ENCODE measurements at places on chromosomes 2 and 18.

GRCh38 chr2:32189011-32189410 lies 23.3 kb downstream of the SLC30A6 start:
- DNase-seq: no peak

DNA sequence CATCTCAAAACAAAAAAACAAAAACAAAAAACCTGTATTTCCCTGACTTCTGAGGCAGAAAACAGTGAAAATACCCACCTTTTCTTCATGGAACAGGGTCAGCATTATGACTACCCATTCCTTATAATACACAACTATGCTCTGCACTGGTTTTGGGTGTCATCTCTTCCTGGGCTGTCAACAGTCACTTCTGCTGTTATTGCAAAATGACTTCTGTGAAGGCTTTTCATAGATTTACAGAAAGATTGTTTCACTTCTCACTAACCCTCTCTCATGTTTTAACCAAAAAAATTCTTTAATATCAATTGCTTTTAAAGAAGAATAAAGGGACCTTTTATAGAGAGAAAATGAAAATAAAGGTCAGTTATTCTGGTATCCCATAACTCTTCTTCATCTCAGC lies 26.5 kb upstream of the PIK3C3 start:
- no peak for DNase-seq

GRCh38 chr2:189574793-189575475 lies 5.7 kb downstream of the SLC40A1 start:
- no peak for DNase-seq

DNA sequence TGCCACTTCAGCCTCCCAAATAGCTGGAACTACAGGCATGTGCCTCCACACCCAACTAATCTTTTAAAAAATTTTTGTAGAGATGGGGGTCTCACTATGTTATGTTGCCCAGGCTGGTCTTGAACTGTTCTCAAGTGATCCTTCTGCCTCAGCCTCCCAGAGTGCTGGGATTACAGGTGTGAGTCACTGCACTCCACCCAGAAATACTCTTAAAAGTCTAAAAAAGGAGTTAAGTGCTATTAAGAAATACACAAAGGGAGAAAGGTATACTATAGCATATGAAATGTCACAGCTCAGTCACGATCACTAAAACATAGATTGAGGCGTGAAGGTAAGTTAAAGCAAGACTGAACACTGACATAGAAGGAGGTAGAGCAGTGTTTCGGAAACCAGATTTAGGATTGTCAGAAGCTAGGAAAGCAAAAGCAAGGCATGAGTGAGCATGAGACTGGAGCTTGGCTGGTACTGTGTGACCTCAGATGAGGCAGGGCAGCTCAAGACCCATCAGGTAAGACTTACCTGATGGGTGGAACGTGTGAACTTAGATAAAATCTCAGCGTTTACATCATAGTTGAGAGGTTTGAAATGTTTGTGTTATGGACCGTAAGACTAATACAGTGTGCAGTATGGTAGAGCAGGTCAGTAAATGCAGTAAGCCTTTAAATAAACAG lies 9.2 kb downstream of the CCNYL1 start:
- DNase-seq: no peak

DNA sequence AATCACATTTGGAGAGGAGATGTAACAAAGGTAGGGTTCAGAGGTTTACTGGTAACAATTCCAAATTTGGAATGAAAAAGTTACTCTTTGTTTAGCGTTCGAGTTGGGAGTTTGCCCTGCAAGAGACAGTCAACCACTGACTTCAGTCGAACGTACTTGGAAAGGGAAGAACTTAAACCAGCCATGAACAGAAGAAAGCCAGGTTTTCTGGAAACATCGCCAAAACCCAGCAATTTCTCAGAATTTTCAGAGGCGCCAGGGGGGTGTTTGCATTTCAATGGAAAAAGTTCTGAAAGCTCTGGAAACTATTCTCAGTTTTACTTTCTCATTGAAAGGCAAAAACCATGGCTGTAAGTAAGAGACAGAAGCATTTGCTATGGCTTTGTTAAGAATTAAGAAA lies 28.5 kb upstream of the AQP4 start:
- DNase-seq: no peak

GRCh38 chr2:5093056-5093455 lies 599.1 kb upstream of the SOX11 start:
- DNase-seq: no peak

GRCh38 chr2:121776361-121776760 lies 20.9 kb downstream of the TSN start:
- DNase-seq: no peak

DNA sequence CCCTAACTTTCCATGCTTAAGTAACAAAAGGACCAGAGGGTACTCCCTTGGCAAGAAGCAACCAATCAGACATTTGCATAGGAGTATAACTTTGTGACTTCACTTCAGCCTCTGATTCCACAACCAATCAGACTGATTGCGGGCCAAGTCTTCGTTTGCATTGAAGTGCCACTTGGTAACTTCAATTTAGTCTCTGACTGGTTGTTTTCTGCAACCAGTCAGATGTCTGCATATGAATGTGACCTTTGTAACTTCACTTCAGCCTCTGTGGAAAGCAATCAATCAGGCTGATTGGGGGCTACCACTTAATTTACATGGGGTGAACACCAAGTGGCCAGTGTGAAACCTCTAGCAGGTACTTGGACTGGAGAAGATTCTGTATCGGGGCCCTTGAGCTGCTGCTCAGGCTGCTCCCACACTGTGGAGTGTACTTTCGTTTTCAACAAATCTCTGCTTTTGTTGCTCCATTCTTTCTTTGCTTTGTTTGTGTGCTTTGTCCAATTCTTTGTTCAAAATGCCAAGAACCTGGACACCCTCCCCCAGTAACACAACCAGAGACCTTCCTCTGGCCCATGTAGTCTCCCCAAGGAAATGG lies 241.5 kb downstream of the ACKR3 start:
- no peak for DNase-seq

DNA sequence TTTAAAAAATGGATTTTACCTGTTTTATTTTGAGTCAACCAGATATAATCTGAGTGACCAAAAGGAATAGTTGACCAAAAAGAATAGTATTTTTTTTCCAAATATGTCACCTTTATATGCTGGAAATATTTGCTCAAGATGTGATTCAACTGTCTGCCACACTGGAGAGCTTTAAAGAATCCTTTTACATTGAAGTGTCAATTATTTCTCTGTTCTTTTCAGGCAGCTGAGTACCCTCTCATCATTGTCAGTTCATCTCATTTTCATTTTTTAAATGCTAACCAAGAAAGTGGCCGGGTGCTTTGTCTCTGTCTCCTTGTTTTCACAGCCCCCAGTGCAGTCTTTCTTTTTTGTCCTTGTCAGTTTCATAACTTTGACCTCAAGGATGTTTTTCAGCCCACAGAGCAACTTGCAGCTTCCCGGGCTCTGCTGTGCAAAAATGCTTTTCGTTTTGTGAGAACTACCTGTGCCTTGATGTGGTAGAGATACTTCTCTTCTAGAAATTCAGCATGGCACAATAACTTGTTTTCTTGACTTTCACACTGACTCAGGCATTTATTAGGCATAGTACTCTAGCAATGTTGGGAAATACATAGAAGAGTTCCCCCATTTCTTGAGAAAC lies 23.4 kb upstream of the CERS6 start:
- no peak for DNase-seq

- no peak for DNase-seq
Measured at GRCh38 chr2:99777656-99778290, 288.0 kb upstream of the REV1 start.

DNA sequence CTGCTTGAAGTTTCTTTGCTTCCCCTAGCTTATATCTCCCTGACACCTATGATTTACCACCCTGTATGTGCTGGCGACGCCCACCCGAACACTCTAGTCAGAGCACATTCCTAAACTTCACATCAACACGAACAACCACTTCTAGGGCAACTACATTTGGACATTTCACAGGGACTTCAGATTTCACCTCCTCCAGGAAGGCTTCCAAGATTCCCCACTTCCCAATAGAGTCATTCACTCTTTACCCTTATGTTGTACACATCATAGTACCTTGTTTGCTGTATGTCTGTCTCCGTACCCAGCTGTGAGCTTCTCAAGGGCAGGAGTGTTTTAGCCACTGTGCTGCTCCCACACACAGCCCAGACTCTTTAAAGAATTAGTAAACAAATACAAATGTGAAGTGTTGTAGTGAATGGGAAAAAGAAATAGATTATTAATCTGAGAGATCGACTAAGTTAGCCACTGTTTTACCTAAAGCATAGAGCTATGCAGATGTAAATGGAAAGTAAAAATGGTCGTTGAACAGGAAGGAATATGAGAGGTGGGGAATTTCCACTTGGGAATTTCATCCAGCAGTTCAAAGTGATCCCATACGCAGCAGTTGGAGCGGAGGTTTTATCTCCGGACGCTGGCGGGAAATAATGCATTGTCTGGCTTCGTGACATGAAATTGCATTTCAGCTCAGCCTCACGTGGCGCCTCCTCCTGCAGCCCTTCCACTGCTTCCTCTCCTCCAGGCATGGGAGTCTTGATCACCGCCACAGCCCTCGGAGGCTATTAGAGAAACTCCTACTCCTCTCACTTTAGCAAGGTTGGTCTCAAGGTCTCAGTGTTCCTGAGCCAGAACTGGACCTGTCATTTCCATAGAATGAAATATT lies 233.4 kb upstream of the COPS8 start:
- no peak for DNase-seq

- DNase-seq: no peak
Measured at GRCh38 chr18:8525692-8526091, 83.5 kb upstream of the RAB12 start.

GRCh38 chr18:77557046-77557587 lies 307.5 kb downstream of the GALR1 start:
- no peak for DNase-seq

- DNase-seq: no peak
Measured at GRCh38 chr2:230899287-230899686, 25.8 kb downstream of the GPR55 start.

DNA sequence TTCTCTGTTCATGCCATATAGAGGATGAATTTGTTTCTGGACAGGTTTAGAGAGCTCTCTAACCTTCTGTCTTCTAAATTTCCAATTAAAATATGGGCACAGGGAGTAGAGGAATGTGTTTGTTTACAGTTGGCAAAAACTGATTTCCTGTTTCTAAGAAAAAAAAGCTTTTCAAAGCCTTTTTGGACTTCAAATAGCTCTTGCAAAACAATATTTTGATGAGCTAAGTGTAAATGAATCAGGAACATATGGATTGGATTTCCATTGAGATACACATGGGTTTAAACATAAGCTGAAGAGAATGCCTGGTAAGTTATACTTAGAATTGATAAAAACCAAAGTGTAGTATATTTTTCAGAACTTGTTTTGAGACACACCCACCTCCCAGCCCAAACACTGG lies 677.5 kb downstream of the NYAP2 start:
- no peak for DNase-seq

All from hepatic stellate cell (primary cell).